B cell (primary cell): ENCODE measurements at places on chromosomes 4 and X.
A peak's percentile ranks its signal among the peaks of the same experiment; 100 is the strongest.

- H3K27me3 ChIP-seq, result no peaks in the 10 kb centered on the region
- H3K36me3 ChIP-seq, result no peaks in the 10 kb centered on the region
- H3K4me3 ChIP-seq, result no peak overlapping the region
- DNase-seq, result no peak
- no peaks in the 10 kb centered on the region for H3K4me1 ChIP-seq
Observed at GRCh38 chrX:41389311-41389888, 55.4 kb downstream of the DDX3X start.

DNA sequence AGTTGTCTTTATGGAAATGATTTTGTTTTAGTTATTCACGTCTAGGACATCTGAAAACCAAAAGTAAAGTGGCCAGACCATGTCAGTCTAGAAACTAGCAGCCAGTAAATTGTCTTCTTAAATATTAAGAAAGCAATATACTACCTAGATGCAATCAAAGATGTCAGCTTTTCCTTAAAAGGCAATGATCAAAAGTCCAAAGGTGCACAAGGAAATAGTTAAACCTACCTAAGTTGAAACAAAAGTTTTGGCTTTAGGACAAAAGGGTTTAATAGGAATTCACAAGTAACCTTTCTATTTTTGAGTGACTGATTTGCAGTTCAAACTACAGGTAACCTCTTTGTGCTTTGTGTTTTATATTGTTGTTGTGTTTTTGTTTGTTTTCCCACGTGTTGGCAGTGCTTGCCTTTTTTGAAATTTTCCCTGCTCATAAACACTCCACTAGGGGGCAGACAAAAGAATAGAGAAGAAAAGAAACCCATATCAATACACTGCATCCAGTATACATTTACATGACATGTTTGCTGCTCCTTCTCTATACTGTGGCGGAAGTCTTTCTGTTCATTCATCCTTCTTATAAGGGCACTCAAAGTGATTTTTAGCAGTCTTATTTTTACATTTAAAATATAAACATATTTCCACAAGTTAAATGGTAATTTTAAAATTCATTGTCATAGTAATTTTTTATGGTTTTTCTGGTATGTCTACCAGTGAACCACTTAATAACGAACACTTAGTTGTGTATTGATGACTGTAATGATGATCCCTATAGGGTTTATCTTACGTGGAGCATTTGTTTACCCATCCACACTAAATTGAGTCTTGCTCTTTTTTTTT lies 62.7 kb downstream of the GAB1 start:
- no peaks in the 10 kb centered on the region for H3K27me3 ChIP-seq
- H3K27ac ChIP-seq, result no peak overlapping the region
- DNase-seq, result peak; percentile 60
- peaks cover 23% of the 10 kb centered on the region for H3K4me1 ChIP-seq
- peaks cover 3% of the 10 kb centered on the region for H3K36me3 ChIP-seq
- no peak overlapping the region for H3K4me3 ChIP-seq

- DNase-seq, result no peak
- H3K36me3 ChIP-seq, result peaks cover 2% of the 10 kb centered on the region
- H3K4me3 ChIP-seq, result no peak overlapping the region
- H3K27ac ChIP-seq, result no peak overlapping the region
- H3K4me1 ChIP-seq, result no peaks in the 10 kb centered on the region
Observed at GRCh38 chr4:148108766-148109165, 333.4 kb downstream of the NR3C2 start.

DNA sequence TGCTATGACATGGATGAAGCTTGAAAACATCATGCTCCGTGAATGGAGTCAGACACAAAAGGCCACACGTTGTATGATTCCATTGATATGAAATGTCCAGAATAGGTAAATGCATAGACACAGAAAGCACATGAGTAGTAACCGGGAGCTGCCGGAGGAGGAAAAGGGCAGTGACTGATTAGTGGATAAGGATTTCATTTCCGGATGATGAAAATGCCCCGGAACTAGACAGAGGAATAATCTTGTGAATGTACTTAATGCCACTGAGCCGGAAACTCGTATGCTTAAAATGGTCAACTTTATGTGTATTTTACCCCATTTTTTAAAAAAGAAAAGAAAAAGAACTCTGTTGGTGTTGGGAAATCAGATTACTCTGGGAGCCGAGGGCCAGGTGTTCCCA lies 112.7 kb upstream of the FAM9B start:
- no peaks in the 10 kb centered on the region for H3K36me3 ChIP-seq
- H3K27ac ChIP-seq, result no peak overlapping the region

DNA sequence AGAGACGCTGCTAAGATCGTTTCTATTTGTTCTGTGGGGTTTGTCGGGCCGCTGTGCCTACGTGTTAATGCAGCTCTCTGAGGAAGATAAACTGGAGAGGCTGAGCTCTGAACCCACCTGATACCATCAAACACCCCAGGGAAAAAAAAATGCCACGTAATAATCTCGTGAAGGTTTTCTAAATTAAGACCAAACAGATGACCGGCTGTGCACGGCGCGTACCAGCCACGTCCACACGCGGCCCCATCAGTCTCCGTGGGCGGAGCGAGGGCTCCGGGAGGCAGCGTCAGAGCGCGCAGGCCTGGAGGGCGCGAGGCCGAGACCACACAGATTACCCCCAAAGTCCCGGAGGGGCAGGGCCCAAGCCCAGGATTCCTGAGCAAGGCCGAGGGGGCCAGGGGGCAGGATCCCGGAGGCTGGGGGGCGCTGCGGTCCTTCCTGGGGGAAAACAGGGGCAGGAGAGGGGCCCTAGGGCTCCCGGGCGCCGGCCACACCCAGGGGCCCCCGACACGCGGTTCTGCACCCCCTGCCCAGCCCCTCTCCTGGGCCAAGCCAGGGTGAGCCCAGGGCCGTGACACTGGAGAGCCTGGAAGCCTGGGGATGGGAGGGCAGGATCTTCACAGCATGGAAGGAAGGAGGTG lies 91.9 kb downstream of the FAM53A start:
- no peak overlapping the region for H3K27ac ChIP-seq
- no peaks in the 10 kb centered on the region for H3K36me3 ChIP-seq
- no peak overlapping the region for H3K4me3 ChIP-seq

DNA sequence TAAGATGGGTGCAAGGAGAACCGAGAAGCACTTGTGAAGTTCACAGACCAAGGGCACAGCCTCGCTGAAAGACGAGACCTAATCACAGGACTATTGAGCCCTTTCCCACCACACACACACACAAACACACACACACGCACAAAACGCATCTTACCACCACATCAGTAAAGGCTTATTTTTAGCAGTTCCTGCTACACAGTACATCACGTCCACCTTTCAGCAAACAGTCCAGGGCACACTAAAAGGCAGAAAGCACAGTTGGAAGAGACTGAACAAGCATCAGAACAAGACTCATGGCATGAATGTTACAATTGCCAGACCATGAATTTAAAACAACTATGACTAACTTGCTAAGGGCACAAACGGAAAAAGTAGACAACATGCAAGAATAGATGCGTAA lies 83.6 kb upstream of the MAPK10 start:
- no peaks in the 10 kb centered on the region for H3K4me1 ChIP-seq
- no peaks in the 10 kb centered on the region for H3K36me3 ChIP-seq
- no peak overlapping the region for H3K27ac ChIP-seq
- no peak for DNase-seq
- no peaks in the 10 kb centered on the region for H3K27me3 ChIP-seq
- H3K4me3 ChIP-seq, result no peak overlapping the region

- DNase-seq, result no peak
- H3K27me3 ChIP-seq, result no peaks in the 10 kb centered on the region
- H3K4me3 ChIP-seq, result no peak overlapping the region
- H3K36me3 ChIP-seq, result no peaks in the 10 kb centered on the region
- no peaks in the 10 kb centered on the region for H3K4me1 ChIP-seq
Observed at GRCh38 chr4:159009521-159009920, 93.4 kb upstream of the RAPGEF2 start.

- no peak overlapping the region for H3K4me3 ChIP-seq
- H3K27ac ChIP-seq, result no peak overlapping the region
- H3K27me3 ChIP-seq, result no peaks in the 10 kb centered on the region
- no peaks in the 10 kb centered on the region for H3K4me1 ChIP-seq
- H3K36me3 ChIP-seq, result no peaks in the 10 kb centered on the region
- no peak for DNase-seq
Observed at GRCh38 chr4:24671849-24672248, 87.5 kb upstream of the DHX15 start.

- H3K27me3 ChIP-seq, result no peaks in the 10 kb centered on the region
- no peak for DNase-seq
Observed at GRCh38 chr4:151717314-151717713, 43.5 kb downstream of the GATB start.
